ENCODE measurements at places on chromosomes 2 and 18.

DNA sequence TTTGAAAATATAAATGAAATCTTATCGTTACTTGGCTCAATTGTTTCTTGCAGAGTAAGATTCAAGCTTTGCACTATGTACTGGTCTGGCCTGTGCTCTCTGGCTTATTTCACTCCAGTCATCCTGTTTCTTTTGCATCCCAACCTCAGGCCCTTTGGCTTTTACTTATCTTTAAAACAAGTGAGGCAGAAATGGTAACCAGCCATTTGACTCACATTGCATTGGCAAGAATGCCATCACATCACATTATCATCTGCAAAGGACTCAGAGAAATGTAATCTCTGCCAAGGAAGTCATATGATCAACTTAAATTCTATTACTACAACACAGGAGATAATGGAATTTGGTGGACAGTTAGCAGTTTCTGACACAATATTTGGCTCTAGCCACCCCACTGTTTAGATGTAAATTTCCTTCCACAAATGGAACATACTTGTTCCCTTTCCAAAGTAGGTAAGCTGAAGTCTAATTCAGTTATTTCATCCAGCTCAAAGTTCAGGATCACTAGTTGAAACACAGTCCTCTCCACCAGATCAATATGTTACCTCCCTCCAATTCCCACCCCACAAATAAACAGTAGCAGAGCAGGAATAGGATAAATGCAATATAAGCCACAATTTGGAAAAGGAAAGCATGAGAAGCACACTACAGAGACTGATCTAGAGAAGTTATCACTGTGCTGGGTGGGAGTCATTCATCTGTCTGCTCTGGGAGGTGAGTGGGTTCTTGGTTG, 65.0 kb upstream of the DSC1 start:
- DNase-seq: no peak

DNA sequence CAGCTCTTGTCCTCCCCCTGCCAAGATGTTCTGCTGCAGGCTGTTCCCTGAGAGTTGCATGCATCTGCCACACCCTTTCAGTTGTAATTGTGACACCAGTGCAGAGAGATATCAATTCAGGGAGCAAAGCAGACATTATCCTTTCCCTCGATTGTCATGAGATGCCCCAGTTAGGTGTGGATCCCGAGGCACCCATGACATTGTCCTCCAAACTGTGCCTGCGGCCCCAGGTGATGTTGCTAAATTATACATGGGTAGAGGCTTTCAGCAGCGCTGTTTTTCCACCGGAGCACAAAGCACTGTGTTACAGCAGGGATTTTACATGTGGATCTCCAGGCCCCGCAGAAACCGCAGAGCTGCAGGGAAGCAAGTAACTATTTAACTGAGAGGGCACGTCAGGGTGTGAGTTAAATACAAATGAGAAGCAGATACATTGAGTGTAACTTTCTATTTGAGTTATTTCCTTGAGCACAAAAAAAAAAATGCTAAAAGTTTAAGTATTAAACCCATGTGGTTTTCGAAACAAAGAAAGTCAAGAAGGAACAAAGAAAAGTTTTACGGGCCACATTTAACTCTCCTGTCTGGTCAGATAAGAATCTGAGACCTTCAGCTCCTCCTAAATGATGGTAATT, 90.3 kb upstream of the BCL2L11 start:
- no peak for DNase-seq

GRCh38 chr18:45320724-45321123, 294.6 kb upstream of the SLC14A2 start:
- DNase-seq: no peak

DNA sequence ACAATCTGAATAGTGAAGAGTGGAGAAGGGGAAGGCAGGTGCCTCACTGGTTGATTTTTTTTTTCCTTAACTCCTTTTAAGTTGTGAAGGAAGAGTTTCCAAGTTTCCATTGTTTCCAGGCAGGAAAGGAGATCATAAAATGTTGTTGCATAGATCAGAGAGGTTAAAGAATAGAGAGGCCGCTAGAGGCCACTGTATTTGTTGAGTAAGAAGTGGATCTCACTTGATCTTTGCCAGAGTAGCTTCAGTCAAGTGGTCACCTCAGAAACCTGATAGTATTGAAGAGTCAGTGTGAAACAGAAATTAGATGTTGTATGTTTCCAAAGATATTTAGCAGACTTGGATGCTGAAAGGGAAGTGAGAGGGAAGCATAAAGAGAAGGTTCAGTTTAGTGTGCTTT, 17.6 kb downstream of the CTNNA2 start:
- no peak for DNase-seq

DNA sequence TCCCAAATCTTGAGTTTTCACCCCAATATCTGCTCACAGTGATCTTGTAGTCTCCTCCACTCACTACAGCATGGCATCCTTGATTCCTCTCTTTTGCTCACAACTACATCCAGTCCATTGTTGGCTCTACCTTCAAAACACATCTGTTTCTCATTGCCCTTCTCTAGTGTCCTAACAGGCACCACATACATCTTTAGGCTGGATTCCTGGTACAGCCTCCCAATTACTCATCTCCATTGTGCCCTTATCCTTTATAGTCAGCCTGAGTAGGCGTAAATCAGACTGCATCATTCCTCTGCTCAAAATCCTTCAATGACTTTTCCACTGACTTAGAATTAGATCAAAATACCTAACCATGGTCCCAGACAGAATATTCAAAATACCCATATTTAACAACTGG, 10.7 kb upstream of the TAF1B start:
- no peak for DNase-seq

- DNase-seq: no peak
These were observed 291.5 kb downstream of the PTH2R start for GRCh38 chr2:208698114-208698513.

GRCh38 chr2:241009601-241010530, 11.4 kb downstream of the SNED1 start:
- no peak for DNase-seq

DNA sequence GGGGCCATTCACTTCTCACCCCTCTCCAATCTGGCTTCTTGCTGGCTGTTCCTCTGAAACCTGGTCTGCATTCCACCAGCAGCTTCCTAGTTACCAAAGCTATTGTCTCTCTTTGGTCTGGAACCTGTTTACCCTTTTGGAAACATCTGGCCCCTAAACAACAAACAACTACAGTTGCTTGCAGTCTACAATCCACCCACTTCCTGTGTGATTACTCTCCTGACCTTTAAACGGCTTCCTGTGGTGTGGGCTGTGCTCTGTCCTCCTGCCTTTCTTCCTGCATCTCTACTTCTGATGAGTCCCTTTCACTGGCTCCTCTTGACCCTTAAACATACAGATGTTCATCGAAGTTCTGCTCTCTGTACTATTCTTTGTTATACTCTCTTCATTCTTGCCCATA, 303.8 kb downstream of the TDRD15 start:
- DNase-seq: no peak

- DNase-seq: no peak
These were observed 612.7 kb downstream of the EPHA4 start for GRCh38 chr2:220959391-220959802.

- no peak for DNase-seq
These were observed 19.0 kb upstream of the HNMT start for GRCh38 chr2:137945229-137945628.

DNA sequence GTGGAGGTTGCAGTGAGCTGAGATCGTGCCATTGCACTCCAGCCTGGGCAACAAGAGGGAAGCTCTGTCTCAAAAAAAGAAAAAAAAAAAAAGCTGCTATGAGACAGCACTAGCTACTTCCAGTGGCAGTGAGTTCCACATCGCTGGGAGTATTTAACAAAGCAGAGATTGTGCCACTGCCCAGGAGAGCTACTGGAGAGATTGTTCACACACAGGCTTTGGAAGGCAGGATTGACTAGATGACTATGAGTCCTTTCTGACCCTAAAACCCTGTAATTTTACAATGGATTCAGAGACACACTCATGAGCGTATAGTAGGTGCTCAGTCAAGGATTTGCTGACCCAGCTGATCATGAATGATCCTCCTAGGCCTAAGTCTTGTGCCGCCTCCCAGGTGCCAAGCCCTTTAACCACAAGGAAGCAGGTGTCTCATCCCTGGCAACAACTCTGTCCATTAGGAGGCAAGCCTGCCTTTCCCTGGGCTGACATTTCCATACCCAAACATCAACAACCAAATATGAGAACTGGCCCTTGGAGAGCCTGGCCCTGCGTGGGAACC, 45.0 kb upstream of the ODC1 start:
- no peak for DNase-seq

DNA sequence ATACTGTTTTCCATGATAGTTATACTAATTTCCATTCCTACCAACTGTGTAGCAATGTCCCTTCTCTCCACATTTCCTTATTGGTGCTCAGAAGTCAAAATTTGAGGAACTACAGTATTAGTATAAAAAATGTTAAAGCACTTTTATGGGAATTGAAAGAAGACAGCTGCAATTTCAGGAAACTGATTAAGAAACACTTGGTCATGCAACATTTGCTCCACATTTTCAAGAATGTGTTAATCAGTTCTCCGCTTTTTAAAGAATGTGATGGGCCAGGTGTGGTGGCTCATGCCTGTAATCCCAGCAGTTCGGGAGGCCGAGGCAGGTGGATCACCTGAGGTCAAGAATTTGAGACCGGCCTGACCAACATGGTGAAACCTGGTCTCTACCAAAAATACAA, 33.6 kb upstream of the MGAT4A start:
- DNase-seq: no peak

GRCh38 chr2:55771612-55772011, 78.0 kb upstream of the PNPT1 start:
- DNase-seq: peak; percentile 40

DNA sequence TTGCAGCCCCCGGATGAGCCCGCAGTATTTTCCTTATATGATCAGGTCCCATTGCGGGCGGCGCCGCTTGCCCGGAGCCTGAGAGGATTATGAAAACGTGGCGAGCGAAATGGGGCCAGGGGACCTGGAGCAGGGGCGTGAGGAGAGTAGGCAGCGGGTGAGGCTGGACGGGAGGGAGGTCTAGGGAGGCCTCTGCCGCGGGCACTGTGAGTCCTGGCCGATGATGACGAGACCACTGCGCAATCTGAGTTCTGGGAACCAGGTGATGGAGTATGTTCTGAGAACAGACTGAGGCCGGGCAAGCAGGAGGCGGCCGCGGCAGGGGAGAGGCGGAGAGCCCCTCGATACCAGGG, 790 bp upstream of the ACAA2 start:
- DNase-seq: peak; percentile 64

DNA sequence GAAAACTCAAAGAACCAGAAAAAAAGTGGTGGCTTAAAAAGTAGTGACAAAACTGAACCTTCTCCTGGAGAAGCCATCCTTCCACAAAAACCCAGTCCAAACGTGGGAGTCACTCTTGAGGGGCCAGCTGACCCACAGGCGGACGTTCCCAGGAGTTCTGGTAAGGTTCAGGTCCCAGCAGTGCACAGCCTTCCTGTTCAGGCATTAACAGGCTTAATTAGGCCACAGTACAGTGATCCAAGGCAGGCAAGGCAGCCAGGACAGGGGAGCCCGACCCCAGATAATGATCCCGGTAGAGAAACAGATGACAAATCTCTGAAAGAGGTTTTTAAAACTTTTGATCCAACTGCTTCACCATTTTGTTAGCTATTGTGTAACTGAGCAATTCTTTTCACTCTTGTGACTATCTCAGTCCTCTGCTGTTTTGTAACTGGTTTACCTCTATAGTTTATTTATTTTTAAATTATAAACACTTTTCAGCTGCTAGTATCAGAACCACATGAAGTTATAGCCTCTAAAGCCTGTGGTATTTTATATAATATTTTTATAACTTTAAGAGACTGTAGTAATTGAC, 56.8 kb downstream of the ZC3H6 start:
- DNase-seq: no peak

DNA sequence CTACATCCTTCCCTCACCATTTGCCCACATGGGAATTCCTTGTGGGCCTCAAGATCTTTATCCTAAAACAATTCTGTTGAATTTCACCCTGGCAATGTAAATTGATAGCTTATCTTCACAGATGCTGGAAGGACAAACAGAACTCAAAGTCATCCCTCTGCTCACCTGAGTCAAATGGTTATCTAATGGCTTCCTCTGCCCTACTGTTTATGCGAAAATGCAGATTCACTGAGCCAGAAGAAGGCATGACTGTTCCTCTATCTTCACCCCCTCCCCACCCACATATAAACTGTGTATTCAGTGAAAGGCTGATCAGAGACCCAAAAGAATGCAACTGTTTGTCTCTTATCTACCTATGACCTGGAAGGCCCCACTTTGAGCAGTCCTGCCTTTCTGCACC, 43.9 kb upstream of the VWA3B start:
- no peak for DNase-seq

DNA sequence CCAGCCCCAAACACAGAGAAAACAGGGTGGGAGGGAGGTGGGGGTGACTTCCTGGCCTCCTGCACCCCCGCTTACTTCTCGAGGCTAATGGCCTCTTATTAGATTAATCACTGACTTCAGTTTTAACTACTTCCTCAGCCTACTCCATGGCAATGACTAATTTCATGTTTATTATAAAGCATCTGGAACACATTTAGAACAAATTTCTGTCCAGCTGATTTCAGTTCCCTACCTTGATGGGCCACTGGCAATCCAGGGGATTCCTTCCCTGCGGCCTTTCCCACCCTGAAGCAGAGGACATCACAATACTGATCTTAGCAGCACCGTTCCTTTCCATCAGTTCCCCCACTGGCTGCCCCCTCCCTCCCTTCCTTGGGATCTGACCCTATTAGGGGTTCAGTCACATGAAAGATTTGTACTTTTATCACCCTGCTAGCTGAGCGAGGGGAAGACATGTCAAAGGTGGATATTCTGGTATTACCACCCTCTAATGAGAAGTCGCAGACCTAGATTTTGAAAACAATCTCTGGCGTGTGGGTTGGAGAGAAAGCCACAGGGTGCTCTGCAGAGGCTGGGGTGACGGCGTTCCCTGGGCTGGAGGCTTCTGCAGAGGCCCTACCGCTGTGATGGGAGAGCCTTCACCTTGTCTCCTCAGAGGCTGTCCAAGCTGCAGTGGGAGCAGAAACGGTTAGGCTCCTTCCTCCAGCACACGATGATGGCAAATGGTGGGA, 67.6 kb downstream of the KIAA2012 start:
- no peak for DNase-seq

GRCh38 chr2:48272199-48272598, 257.8 kb upstream of the STON1 start:
- DNase-seq: no peak

- peak; percentile 63 for DNase-seq
These were observed 125.8 kb upstream of the HNMT start for GRCh38 chr2:137838255-137839092.
